ENCODE measurements at places on chromosomes 5 and 9.
A peak's percentile ranks its signal among the peaks of the same experiment; 100 is the strongest.

GRCh38 chr9:90296539-90296938 is 346.1 kb downstream of the DIRAS2 start:
- no peak for DNase-seq

DNA sequence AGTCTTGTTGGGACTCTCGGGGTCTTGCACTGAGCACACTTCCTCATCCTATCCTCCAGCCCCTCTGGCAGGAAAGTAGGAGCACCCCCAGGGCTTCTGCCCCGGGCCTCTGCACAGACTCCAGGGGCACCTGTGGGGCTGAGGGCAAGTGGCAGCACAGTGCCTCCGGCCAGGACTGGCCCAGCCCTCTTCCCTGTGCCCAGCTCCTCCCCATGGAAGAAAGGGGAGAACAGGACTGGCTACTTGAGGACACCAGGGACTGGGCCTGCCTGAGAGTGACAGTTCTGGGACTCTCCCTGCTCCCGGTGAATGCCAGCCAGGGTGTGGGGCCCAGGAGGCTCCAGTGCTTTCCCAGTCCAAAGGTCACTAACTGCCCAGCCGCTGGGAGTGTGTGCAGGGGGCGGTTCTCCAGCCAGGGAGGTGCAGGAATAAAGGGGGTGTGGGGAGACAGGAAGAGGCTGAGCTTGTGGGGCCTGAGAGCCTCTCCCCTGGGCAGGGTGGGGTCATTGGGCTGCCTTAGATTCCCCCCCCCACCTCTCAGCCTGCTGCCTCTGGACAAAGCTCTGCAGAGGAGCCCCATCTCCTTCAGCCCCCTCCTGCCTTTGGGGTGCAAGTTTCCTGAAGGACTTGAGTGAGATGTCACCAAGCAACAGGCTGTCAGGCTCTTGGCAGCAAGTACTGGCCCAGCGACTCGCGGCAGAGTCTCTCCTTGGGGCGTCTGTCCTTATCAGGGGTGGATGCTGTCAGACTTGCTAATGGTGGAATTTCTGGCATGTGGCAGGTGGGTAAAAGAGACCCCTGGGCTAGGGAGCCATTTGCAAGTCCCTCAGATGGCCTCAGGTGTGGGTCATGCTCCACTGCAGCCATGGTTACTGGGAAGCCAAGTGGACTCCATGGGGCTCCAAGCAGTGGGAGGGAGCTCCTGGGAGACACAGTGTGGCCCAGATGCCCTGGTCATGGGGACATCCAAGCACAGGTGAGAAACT is 19.1 kb upstream of the JADE2 start:
- peak; percentile 89 for DNase-seq

DNA sequence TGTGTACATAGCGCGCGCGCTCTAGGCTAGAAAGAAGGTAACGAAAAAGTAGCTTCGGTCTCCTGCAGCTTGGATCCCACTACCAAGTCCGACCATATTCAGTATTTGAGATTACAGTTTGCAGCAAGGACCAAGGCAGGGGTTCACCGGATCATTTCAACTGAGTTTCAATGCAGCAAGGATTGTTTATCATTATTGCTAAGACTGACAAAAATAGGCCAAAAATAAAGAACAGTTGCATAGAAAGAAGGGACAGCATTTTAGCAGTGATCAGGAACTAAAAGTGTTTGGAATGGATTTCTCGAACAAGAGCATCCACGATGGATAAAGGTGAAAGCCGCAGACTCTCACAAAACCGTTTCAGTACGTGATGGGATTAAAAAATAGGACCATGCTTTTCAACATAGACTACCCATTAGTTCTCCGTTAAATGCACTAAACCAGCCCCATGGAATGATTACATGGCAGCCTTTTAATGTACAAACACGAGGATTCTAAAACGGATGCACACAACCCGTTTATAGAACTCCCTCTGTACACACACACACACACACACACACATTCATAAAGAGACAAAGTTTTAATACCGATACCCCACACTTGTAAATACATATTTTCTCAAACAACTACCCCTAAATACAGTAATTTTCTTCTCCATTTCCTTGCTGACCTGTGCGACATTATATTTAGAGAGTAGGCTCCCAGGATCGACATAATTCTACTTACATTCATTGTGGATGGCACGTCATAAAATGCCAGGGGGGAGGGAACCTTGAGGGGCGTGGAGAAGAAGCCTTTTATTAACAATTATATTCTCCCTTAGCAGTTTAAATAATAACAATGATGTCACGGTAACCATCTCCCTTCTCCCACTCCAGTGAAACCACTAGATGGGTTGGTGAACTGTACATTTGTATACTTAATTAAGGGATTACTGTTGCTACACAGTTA is 197.1 kb downstream of the MEF2C start:
- no peak for DNase-seq

DNA sequence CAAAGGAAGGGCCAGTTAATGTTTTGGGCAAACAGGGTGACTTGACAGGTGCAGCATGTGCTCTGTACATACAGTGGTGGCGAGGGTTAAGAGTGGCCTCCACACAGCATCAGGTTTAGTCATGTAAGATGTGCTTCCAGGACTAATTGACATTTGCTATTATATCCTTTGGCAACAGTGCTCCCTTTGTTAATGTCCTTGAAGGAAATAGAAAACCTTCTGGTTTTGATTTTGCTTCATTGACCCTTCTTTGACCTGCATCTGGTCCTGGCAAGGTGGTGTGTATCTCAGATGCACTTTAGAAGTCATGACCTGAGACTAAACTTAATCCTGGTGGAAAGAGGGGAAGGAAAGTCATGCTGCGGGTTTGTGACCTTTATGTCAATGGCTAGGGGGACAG is 440.0 kb downstream of the ENC1 start:
- no peak for DNase-seq

GRCh38 chr9:130987738-130988399 is 21.1 kb upstream of the LAMC3 start:
- no peak for DNase-seq

GRCh38 chr9:4463824-4464223 is 26.4 kb upstream of the SLC1A1 start:
- no peak for DNase-seq
